ENCODE measurements at places on chromosomes 6 and 20.

GRCh38 chr20:10381477-10381876, 52.5 kb downstream of the MKKS start:
- no peak for DNase-seq

DNA sequence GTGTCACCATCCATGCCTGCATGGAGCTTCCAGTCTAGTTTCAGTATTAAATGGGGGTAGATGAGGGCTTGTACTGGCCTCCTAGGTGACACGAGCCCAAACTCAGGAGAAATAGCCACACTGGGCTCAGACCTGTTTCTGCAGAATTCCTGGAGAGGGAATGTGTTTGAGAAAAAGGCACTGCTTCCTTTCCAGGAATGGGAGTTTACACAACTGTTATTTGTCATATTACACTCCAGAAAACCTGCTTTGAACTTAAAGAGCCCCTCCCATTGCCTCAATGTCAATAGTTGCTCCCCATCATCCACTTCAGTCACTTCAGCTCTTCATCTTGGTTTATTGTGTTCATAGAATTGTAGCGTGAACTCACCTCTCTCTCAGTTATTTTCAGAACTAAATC, 151.5 kb downstream of the CFAP61 start:
- no peak for DNase-seq

DNA sequence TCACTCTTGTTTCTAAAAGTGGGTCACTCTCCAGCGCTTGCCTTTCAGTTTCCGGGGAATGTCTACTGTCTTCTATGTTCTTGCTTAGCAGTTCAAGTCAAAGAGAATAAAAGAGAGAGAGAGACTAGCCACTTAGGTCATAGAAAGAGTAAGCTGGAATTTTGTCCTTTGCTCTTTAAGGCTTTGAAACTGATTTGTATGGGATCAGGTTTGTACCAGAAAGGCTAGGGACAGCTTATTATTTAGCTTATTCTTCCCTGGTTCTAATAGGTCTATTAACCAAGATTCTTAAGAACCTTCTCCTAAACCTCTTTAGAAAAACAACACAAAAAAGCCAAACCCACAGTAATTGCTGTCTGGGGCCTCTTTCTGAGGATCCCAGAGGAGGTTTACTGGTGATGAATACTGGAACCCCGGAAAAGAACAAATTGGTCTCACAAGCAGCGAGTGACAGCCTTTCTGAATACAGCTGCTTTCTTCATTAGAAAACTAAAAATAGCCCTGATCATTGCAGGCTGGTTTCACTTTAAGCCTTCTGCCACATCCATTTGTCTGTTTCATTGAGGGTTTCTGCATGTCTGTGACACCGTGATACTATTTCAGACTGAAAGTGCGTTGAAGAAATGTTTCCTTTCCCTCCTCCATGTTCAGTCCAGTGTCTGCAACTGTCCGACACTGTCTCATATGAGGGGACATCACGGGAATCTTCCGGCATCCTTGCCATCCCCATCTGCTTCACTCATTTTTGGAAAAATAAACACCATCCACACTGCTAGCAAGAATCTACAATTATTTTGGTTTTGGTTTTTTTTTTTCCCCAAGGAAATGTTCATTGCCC, 75.1 kb upstream of the ATXN1 start:
- no peak for DNase-seq

- DNase-seq = no peak
Measured at GRCh38 chr6:93562582-93562981, 143.2 kb upstream of the EPHA7 start.

GRCh38 chr20:23244156-23244915, 106.3 kb upstream of the NXT1 start:
- DNase-seq = no peak

- DNase-seq = no peak
Measured at GRCh38 chr6:150606647-150607328, 7.1 kb downstream of the PLEKHG1 start.

DNA sequence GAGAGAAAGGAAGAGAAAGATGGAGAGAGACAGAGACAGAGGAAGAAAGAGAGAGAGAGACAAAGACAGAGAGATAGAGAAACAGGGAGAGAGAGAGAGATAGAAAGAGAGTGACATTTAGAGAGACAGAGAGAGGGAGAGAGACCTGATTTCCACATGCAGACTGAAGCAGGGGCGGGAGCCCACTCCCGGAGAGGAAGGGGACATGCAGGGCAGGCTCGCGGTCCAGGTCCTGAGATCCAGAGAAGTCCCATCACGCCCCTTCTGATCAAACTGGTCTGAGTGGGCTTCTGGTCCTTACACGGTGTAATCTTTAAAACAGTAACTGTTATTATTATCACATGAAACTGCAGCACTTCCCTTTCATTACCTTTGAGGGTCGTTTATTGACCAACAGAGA, 62.2 kb downstream of the PHACTR3 start:
- no peak for DNase-seq

All from tibial artery (tissue), 4 donors.